ENCODE measurements at places on chromosomes 4 and X.

- no peak for DNase-seq
These were observed 5.7 kb downstream of the PLP2 start for GRCh38 chrX:49177338-49177833.

DNA sequence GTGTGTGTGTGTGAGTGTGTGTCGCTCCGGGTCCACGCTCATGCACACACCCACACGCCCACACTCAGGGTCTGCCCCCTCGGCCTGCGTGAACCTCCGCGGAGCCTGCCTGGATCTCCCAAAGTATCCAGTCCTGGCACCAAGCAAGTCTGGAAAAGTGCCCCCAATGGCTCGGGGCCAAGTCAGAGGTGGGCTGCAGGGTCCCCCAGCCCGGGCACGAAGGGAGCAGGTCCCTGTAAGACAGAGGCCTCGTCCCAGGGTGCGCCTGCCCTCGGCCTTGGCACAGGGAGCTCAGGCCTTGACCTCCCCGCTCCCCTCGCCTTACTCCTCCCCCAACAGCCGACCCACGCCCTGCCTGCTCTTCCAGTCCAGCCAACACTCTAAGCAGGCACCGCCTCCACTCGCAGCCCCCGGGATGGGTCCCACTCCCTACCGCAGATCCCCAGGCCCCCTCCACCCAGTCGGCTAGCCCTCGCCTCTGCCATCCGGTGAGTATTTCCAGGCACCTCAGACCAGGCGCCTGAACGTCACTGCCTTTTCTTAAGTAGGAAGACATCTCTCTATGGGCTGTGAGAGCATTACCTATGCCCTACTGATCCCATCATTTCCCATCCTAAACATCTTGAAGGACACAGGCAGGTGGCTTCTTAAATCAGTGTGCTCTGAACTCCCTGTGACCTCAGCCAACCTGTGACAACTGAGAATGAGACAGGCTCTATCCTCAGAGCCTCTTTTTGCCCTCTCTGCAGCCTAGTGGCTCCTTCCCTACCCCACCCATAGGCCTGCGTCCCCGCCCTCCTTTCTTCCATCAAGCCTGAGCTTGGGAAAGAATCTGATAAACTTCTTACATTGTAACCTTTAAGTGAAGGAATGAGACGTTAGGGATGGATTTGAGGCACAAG is 704 bp downstream of the FAM114A1 start:
- DNase-seq, result no peak

DNA sequence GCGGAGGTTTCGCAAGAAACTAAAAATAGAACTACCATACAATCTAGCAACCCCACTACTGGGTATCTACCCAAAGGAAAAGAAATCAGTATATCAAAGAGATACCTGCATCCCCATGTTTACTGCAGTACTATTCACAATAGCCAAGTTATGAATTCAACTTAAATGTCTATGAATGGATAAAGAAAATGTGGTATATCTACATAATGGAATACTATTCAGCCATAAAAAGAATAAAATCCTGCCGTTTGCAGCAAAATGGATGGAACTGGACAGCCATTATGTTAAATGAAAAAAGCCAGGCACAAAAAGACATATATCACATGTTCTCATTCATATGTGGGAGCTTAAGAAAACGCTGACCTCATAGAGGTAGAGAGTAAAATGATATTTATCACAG is 65.3 kb downstream of the LCORL start:
- no peak for DNase-seq

- no peak for DNase-seq
These were observed 7.5 kb upstream of the SLC39A8 start for GRCh38 chr4:102352781-102353180.

GRCh38 chr4:140648716-140649308 is 80.1 kb upstream of the UCP1 start:
- no peak for DNase-seq

GRCh38 chr4:141957416-141957815 is 321.0 kb downstream of the IL15 start:
- no peak for DNase-seq

DNA sequence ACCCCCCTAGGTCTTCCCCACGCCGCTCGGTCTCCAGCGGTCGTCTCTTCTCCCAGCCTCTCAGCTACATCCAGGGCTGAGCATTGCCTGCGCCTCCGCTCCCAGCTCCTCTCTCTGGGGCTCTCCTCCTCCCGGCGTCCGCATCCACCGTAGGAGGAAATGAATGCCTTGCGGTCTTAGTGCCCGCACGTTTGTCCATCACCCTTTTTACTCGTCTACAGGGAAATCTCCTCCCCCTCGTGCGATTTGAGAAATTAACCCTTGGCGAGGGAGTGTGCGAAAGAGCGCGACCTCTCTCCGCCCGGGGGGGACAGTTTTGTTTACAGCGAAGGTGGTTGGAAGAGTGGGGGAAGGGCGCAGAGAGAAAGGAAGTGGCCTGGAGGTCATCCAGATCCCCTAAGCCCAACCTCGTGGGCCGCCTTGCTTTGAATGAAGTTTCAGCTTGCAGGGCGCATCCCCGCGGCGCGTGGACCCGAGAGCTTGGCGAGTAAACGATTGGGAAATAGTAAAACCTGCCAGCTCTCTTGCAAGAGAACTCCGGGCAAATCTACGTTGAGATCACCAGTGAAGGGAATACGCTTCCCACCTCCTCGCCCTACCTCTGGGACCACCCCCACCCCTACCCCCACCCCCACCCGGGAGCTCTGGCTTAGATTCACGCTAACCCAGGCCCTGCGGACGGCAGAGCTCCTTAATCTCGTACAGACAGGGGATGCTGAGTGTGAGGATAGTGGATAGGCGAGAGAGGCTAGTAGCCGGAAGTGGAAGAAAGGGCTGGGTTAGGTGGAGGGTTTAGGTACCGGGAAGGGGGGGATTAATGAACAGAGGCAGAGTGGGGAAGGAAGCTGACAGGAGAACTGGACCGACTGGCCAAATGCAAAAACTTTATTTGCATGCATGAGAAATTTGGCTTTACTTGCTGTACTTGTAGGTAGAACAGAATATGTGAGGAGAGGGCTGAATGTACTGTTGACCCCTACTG is at the start of gene ELOVL6:
Gene ELOVL6, minus strand, starts transcription at position 181 of the 982 bp plus-strand sequence. CDS start 280 bp downstream, outside the sequence.
- DNase-seq, result peak; percentile 46

DNA sequence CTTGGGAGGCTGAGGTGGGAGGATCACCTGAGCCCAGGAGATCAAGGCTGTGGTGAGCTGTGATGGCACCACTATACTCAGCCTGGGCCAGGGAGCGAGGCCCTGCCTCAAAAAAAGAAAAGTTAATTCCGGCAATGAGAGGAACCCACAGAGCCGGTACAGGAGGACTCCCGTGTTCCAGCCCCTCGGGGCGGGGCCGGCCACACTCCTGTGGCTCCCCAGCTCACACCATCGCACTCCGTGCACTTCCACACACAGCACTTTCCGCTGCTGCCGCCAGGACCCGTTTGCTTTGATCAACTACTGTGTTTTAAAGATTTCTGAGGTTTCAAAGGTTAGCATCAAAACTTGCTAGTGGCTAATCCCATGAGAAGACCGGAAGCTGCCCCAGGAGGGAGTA is 171.7 kb downstream of the AFAP1 start:
- DNase-seq, result no peak

DNA sequence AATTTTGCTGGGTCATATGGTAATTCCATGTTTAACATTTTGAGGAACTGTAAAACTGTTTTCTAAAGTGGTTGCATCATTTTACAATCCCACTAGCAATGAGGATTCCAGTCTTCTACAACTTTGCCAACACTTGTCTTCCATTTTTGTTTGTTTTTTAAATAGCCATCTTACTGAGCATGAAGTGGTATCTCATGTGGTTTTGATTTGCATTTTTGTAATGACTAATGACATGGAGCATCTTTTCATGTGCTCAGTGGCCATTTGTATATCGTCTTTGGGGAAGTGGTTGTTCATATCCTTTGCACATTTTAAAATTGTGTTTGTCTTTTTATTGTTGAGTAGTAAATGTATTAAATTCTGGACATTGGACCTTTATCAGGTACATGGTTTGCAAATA is 94.7 kb downstream of the TMEM131L start:
- DNase-seq, result no peak

DNA sequence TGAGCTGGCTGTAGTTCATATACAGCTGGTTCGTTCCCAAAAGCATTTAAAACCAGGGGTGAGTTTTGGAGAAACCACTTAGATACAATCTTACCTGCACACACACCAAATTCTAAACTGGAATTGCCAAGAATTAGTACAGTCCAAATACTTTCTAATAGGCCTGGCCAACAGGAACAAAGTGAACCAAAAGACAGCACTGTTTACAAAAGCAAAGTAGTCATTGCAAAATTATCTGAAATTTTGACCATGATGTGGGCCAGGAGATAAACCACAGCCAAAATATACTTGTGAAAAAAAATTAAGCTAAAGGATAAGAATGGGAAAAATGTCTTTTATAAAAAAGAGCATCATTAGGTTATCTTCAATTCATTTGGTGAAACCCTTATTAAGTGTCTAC is 37.9 kb upstream of the NAP1L5 start:
- no peak for DNase-seq

- DNase-seq, result no peak
These were observed 39.0 kb downstream of the CCDC158 start for GRCh38 chr4:76381986-76382385.

- DNase-seq, result no peak
These were observed 62.4 kb upstream of the NDP start for GRCh38 chrX:44035571-44035970.

GRCh38 chrX:137172317-137172948 is 138.6 kb upstream of the GPR101 start:
- no peak for DNase-seq

DNA sequence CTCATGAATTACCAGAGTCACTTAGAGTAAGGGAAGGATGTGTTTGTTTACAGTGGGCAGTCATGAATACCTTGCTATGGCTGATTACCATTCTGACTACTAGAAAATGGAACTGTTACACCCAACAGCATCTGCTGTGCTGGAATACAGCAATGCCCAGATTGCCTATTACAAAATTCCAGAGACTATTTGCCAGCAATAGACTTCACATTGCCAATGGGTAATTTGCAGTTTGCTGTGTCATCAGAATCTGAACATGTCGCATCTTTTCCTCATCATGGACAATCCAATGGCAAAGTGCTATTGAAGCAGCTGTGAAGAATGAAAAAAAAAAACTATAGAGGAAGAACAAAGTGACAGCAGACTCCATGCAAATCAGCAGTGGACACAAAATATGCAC is 356.6 kb downstream of the CXXC4 start:
- no peak for DNase-seq

GRCh38 chr4:78621395-78621794 is 69.8 kb downstream of the ANXA3 start:
- DNase-seq, result no peak

GRCh38 chr4:3613967-3614730 is 81.9 kb upstream of the LRPAP1 start:
- DNase-seq, result peak; percentile 47

GRCh38 chr4:71334465-71334882 is 4.3 kb upstream of the SLC4A4 start:
- no peak for DNase-seq

- DNase-seq, result no peak
These were observed 210.7 kb upstream of the EOLA2 start for GRCh38 chrX:150148749-150149672.

- DNase-seq, result no peak
These were observed 1755.5 kb downstream of the PCDH7 start for GRCh38 chr4:32475710-32476109.

DNA sequence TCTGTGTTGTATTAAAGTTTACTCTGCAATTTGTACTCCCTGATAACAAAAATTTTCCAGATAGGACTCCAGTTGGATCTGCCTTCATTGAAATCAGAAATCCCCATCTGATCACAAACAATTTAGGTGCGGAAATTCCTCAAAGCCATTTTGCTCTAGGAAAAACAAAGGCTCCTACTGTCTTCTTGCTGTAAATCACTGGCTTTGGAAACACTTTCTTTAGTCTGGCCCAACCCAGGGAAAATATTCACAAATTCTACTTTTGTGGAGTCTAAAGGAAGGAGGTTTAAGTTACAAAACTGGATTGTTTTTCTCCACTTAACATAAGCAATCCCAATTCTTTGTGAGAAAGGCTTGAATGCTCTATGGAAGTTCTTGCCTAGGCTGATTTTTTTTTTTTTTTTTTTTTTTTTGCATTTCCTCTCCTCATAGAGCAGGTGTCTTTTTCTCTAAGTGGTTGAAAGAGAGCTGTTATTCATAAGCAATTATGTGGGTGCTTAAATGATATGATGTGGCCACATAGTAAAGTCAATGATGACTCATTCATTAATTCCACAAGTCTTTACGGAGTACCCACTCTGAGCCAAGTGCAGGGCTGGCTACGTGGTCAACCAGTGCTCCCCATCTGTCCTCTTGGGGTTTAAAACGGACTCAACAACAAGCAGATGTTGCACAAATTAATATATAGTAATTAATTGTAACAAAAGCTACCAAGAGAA is 261.4 kb downstream of the LDB2 start:
- no peak for DNase-seq

DNA sequence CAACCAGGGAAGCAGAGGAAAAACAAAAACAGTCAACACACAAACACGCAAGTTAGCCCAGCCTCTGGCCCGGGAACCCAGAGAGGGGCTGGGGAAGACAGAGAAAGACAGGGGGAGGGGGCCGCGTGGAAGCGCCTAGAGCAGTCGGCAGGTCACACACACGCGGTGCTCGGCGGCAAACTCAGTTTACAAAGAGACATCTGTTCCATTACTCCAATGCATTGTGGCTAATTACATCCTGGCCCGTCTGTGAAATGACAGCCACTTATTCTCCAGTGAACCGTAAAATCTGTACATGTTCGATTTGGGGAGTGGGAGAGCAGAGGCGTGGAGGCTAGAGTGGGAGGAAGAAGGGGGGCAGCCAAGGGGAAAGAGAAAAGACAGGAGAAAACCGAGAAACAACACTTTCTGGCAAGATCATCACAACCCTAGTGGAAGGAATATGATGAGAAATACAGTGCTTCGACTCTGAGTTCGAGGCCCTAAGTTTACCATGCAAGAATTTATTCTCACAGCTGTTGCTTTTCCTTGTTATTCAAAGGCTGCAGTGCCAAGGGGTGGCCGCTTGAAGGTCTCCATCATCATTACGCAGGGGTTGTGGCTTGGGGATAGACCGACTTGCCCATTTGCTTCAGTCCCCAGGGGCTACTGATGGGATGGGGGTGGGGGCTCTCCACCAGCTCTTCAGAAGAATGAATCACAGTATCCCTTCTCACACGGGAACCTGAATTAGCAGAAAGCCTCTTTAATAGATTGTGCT is 167.7 kb downstream of the MGST2 start:
- DNase-seq, result no peak

DNA sequence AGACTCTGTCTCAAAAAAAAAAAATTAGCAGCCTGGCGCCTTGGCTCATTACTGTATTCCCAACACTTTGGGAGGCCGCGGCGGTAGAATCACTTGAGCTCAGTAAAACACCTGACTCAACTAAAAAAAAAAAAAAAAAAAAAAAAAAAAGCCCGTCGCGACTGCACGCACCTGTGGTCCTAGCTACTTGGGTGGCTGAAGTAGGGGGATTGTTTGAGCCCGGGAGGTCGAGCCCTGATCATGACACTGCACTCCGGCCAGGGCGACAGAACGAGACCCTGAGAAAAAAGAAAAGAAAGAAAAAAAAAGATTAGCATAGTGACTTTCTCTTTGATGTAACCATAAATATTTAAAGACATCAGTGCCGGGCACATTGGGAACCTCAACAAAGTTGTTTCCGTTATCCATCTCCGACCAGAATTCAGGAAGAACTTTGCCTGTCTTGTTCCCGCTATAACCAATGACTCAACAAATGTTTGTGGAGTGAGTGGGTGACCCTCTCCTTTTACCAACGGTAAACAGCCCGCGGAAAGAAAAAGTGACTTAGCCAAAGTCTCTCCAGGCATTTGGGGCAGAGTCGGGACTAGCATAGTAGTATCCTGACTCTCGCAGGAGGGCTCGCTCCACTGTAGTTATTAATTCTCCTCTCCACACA is 553 bp upstream of the MED28 start:
- DNase-seq, result no peak

- DNase-seq, result no peak
These were observed 199.9 kb downstream of the CXXC4 start for GRCh38 chr4:104294811-104295210.

All from LNCaP clone FGC (cell line).